ENCODE measurements at places on chromosomes 2 and 18.
A peak's percentile ranks its signal among the peaks of the same experiment; 100 is the strongest.

DNA sequence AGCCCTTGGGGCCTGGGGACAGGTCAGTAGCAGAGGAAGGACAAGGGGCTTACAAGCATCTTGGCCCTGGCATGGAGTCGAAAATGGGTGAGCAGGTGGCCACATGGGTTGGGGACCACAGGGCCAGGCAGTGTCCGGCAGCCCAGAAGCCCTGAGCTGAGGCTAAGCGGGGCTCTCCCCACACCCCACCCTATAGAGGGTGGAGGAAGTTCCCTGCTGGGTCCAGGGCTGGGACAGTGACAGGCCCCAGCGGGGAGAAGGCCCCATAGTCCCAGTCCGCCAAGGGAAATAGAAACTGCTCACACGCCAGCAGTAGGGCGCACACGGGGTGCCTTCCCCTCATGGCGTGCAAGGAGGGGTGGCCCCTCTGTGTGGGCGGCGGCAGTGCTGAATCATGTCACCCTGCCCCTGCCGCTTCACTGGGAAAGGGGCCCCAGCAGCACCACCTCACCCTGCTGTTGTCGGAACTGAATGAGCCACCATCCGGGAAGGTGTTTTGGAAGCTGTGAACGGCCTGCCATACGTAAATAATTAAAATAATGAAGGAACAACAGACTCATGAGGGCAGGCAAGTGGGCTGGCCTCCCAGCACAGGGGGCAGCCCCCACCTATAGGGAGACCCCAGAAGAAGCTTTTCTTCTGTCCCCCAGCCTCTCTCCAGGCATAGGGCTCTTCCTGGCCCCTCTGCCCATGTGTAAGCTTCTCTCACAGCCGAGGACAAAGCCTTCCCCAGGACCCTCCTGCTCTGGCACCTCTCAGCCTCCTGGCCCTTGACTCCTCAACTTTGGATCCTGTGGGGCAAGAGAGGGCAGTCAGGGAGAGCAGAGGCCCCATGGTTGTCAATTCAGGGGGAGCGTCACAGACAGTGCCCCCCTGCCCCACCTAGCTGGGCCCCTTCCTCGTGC, 12.7 kb upstream of the DUSP2 start:
- DNase-seq, result no peak

- no peak for DNase-seq
These were observed 125.2 kb downstream of the RTN4 start for GRCh38 chr2:54925022-54925421.

DNA sequence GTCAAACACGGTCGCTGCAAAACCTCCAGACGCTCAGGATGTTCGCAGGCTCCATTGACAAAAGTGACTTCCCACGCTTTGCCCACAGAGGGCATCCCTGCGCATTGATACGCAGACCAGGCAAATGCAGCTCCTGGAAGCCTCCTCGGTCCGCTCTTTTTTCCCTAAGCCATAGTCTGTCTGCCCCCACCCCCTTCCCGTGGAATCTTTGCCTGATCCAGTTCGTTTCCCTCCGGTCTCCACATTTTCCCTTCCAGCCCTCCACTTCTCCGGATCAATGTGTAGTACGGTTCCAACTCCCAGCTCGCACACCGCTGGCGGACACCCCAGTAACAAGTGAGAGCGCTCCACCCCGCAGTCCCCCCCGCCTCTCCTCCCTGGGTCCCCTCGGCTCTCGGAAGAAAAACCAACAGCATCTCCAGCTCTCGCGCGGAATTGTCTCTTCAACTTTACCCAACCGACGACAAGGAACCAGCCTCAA, at the start of gene DCC:
DCC (plus strand) TSS at position 307 of the 481 bp plus-strand sequence. CDS start 591 bp downstream, outside the sequence.
- peak; percentile 49 for DNase-seq

DNA sequence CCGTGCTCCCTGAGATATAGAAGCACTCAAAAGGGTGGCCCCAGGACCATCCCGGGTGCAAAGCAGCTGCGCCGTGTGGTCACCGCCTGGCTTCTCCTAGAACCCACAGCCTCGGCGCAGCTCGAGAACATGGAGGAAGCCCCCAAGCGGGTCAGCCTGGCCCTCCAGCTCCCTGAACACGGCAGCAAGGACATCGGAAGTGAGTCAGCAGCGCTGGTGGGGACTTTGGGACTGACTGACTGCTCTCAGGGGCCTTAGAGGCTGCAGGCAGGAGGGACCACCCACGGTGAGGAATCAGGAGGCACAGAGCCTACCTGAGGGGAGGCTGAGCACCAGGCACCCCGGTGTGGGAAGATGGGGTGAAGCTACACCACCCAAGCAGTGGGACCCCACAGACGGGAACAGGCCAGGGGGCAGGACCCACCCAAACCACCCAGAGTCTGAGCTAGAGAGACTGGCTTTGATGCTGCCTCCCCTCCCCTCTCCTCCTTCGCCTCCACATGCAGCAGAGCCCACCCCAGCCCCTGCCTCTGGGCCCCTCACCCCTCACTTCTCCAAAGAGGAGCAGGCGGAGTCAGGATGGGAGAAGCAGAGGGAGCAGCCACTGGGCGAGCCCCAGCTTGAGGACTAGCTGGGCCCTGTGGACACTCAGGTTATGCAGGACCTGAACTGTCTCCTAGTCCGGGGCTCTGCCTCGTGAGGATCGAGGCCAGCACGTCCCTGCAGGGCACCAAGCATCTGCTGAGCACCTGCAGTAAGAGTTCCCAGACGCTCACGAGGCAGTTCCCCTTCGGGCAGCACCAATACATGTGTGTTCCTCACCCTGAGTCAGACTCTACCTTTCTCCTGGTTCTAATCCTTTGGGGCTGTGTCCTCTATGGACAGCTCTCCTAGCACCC, 28.7 kb downstream of the MTERF4 start:
- DNase-seq, result no peak

DNA sequence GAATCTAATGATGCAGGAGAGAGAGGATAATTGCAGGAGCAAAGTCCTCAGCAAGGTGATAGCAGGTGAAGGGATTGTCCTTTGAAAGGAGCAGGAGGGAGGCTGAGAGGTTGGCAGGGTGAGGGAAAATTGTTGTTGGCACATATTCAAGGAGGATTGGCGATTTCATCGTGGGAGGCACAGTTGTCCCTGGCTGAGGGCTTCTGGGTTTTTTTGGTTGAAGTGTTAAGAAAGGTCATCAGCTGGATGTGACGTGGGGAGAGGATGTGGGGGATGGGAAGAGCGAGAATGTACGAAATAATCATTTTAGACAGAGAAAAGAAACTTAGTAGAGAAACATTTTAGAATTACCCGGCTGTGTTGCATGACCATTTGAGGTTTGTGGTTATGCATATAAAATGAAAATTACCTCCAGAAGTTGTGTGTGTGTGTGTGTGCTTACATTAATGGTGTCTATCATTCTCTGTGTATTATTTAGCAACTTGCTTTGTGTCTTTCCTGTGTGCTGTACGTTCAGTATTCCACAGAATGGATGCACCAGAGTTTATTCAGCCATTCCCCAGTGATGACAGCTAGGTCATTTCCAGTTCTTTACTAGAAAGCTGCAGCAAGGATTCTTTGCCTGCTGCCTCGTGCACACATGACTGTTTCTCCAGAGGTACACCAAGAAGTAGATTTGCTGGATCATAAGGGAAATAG, 67.6 kb downstream of the SDC1 start:
- DNase-seq, result peak; percentile 51

DNA sequence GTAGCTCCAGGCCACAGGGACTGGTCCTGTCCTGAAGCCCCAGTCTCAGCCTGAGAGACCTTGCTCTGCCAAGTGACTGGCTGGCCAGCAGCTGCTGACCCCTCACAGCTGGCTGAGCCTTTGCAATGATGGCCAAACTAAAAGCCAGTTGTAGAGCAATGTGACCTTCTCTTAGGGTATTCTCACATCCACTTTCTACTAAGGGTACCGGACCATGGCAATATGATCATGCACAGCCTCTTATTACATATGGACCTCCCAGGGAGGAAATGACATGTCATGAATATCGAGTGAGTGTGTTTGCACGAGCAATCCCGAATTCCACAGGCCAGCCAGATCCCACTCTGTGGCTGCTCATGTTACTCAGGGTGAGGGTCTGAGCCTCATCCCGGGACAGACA, 213.9 kb downstream of the VAPA start:
- DNase-seq, result no peak

DNA sequence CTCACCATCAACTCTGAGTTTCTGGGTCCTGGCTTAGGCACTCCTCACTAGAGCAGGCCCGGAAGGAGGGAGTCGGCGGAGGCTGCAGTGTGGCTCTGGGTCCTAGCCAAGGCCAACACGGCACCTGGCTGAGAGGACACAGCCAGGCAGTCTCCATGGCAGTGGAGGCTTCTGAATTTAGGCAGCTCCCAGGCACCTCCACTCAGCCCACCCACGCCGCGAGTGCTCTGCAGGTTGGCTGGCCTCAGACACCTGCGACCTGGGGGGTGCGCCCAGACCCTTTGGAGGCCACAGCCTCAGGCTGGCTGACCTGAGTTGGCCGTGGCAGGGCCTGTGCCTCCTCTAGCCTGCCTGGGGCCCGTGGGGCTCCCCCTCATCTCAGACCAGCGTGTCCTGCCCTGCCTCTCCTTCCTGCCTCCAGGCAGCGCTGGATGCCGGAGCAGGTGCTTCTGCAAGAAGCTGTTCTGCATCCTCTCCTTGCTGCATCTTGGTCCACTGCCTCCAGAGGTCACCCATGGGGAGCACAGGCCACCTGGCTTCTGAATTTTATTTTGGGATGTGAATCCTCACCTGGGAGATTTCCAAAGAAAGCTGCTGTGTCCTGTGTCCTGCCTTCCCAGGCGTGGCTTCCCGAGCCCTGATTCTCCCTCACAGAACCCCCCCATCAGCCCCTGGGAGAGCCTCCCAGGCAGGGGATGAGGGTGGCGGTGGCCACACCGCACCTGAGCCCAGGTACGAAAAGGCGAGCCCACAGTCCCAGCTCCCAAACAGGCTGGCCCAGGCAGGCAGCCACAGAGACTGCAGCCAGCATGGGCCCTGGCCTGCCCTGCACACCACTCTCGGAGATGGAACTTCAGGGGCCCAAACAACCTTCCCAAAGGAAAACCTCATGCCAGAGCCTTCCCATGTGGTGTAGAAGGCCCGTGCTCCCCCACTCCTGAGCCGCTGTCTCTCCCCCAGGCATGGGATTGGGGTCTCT, 23.4 kb downstream of the AQP12A start:
- DNase-seq, result no peak

DNA sequence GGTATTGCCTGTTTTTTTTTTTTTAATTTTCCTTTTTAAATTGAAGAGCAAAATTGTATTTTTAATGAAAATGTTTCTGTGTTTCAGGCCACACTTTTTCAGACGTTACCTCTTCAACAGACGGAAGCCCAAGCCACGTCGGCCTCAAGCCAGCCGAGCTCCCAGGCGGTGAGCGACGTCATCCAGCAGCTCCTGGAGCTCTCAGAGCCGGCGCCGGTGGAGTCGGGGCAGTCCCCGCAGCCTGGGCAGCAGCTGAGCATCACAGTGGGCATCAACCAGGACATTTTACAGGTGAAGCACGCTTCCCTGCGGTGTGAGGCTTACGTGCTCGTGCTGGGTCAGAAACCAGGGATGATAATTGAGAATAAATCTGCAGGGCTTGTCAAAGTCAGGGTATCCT, 57.7 kb downstream of the ZNF236 start:
- no peak for DNase-seq

GRCh38 chr2:61720911-61721310, 132.9 kb downstream of the FAM161A start:
- no peak for DNase-seq

- no peak for DNase-seq
These were observed 18.4 kb downstream of the KCNG2 start for GRCh38 chr18:79816092-79816491.

DNA sequence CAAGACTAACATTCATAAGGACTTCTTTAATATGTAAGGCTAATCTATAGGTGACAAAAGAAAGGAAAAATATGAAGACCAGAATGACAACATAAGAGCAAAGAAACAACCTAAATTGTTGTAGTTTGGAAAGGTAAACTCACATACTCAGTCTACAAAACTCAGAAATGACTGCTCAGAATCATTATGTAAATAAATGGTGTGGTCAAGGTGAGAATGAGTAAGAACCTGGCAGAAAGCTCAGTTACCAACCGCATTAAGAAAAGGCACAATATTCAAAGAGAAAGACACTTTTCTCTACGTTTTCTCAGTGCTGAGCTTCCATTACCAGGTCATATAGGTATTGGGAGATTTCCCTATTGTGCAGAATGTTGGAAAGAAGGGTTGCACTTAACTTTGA, 15.8 kb downstream of the ATF2 start:
- DNase-seq, result no peak

DNA sequence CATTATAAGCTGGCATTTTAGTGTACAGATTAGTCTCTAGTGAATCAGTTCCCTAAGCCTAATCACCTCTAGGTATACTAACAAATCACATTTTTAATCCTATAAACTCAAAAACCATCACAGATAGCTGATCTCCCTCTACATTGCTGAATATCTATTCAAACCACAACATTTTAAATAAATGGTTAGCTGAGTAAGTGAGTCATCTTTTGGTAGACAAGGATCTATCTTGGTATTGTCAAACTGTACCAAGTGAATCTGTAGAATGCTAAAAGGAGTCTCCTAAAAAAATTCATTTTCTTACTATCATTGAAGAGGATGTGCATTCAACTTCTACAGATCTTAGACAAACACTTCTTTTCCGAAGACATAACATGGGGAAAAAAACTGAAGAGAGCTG, 40.7 kb downstream of the INO80D start:
- DNase-seq, result no peak

DNA sequence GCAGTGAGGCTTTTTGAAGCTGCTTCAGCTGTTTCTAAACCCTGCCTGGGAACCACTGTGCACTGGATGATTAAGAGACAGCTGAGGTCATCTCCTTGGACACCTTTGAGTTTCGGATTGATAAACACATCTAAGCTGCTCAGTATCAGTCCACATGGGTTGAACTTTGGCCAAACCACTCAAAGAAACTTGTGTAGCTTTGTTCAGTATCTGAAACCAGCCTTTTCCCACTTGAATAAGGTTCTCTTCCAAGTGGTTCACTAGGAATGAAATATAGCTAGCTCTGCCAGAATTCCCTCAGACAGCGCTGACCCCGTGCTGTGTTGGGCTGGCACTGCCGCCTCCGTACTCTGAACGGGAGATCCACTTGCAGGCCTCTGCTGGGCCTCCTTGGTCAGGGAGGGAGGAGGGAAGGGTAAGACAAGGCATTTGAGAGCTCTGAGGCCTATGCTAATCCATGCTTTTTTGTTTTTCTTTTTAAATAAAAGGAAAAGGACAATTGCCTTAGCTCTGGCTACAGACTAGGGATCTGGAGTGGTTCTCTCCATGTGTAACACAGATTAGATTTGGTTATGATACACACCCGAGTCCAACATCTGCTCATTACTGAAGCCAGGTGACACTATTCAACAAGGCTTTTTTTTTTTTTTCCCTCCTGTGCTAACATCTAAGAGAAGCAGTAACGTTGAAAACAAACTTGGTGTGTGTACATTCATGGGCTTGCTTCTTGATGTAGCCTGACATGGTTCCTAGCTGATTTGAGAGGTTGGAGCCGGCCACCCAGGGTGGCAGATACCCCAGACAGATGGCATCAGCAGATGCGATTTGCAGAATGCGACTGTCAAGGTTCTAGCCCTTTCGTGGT, 67.7 kb downstream of the NCK2 start:
- peak; percentile 54 for DNase-seq

DNA sequence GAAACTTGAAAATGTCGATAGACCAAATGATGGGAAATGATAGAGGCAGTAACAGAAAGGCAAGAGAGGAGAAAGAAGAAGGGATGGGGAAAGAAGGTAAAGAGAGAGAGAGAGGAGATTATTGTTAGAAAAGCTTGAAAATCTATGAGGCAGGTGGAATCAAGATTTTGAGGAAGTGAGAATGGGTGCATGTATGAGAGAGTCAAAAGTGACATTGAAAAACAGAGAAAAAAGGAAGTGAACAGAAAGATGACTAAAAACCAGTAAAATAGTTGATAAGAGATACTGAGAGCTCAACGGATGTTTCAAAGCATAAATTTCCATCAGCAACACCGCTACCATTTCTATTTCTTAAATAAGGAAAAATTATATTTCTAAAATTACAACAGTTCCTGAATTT, 327.4 kb upstream of the CWC22 start:
- no peak for DNase-seq

- peak; percentile 13 for DNase-seq
These were observed at the start of gene ZSWIM2 for GRCh38 chr2:186848873-186849578. Gene ZSWIM2 (minus strand): TSS chr2:186849170. CDS start chr2:186849130, 40 bp downstream.

All from mucosa of gallbladder (tissue), 1 donor.